ENCODE measurements at places on chromosomes 3 and 15.

GRCh38 chr3:158658889-158659288, 13.6 kb downstream of the LXN start:
- no peak for DNase-seq

- no peak for DNase-seq
These were observed 102.0 kb downstream of the LMLN start for GRCh38 chr3:198062068-198062465.

GRCh38 chr3:63429905-63430304, 151.8 kb downstream of the SYNPR start:
- DNase-seq: no peak

DNA sequence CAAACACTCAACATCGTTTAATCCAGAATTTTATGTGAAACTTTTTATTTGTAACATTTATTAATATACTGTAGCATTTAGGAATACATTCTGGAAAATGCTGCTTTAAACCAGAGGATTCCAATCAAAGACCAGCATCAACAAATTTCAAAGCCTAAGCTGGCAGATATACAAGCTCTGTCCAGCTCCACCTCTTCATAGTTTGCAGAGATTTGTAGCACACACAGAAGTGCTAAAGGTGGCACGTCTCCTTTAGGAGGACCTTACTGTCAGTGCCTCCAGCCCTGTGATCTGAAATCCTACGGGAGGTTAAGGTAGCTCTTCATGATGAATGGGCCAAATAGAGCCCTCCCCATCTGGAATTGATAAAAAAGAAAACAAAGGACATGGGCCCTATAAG, 329.7 kb upstream of the NECTIN3 start:
- DNase-seq: no peak

- DNase-seq: no peak
These were observed 40.8 kb downstream of the MRAS start for GRCh38 chr3:138389144-138389601.

DNA sequence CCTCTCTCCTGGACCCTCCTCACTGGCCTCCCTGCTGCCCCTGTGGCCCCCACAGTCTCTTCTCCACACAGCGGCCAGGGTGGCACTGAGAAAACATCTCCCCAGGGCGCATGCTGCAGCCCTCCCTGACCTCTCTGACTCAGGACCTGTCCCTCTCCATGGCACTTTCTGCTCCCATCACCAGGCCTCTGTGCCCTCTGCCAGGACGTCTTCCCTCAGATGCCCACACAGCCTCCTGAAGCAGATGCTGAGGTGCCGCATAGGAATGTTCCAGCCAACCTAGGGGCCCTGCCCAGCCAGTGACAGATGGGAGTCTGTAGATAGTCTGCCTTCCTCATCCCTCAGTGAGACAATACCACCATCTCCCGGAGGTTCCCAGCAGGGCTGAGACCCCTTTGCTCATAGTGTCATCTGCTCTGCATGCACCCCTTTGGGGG, 8.7 kb downstream of the MYL3 start:
- no peak for DNase-seq

GRCh38 chr3:445960-446359, 249.4 kb downstream of the CHL1 start:
- DNase-seq: no peak

DNA sequence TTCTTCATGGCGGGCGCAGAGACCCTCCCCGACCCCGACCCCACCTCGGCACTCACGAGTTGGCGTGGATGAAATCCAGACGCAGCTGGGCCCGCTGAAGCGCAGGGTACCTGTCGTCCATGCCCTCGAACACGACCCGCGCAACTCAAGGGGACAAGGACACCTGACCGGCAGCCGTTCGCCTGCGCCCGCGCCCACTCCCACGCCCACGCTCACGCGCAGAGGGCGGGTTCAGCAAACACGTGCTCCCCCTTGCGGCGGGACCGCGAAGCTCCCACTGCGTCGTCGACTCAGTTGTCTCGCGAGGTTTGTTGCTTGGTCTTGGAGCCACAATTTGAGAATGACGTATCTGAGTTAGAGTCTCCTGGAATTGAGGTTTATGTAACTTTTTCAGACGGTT, at the start of gene MORC1:
TSS of gene MORC1 (minus strand) at position 196 of the 400 bp plus-strand sequence. CDS start at position 121, 75 bp downstream.
- DNase-seq: no peak

GRCh38 chr15:29233566-29233965, 36.1 kb downstream of the NSMCE3 start:
- DNase-seq: no peak

DNA sequence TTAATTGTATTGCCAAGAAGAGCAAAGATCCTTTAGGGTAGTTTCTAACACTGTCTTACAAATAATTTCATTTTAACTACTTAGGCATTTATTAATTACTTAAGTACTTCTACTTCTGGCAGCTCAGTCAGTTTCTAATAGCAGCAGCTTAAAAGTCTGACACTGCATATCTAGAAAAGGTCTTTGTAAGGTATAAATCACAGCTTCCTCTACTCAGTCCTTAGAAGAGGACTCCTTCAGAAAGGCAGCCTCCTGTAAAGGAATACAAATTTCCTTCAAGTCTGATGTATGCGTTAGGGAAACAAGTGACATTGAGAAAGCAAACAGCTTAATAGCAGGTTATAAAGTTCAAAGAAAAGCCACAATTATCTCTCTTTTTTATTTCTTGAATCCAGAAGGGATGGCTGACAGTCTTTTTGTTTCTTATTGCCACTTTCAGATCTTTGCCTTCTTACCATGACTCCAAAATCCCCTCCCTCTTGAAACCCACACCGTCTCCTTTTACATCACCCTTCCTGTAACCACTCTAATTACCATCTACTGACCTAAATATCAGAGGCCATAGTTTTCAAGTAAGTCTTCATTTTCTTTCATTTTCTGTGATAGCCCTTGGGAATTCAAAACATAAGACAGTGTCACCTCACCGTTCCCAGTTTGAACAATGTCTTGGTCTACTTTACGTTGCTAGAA, 109.5 kb downstream of the CGGBP1 start:
- DNase-seq: no peak

- DNase-seq: no peak
These were observed 39.4 kb upstream of the IDH2 start for GRCh38 chr15:90141646-90142045.

GRCh38 chr15:66496951-66497501, 536 bp downstream of the SNAPC5 start:
- no peak for DNase-seq

DNA sequence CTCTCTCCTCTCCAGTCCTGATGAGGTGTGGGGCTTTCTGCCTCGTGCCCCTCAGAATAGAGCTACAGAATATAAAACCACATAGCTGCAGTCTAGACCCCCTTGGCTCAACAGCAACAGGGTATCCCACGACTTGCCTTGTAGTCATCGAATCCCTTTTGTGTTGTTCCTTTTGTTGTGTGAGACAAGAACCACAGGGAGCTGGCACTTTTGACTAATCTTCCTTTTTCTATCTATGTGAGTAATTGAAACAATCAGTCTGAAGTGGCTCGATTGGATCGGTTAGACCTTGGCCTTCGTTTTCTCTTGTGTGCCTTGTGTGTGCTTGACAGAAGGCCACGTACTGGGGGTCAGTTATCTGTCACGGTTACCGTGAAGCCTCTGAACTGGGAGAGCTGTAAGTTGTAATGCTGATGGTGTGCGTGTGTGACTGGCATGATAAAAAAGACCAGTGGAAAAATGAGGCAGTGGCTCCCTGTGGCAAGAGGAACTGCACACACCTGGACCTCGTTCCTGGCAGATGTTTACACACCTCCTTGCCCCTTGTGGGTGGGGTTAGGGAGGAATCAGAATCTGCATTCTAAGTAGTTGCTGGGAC, 23.2 kb upstream of the IQCF6 start:
- peak; percentile 75 for DNase-seq

DNA sequence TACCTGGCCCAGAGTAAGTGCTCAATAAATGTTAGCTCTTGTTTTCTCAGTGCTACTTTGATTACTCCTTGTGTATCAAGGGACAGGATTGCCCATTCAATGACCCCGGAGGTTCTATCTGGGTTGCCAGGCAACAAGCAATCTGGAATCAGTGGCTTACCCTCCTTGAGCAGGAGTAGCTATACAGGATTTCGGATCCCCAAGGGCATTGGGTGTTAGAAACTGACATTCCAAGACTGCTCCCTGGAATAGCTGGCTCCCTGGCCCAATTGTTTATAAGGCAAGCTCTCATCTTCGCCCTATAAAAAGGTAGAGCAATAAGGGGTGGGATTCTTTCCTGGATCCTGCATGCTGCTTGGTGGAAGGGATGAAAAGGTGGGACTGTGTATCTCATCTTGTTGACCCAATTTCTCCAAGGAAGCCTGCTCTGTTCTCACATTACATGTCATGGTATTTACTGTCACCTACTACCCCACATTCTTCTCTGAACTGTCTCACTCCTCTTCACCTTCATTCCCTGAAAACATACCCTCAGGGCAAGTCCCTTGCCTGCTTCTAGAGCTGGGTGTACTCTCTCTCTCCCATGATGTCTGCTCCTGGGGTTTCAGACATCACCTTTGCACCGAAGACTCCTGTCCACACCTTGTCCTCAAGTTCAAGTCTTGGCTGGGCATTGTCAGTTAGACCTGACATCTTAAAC, 26.4 kb upstream of the SCN10A start:
- peak; percentile 18 for DNase-seq

Measured in neural progenitor cell (in vitro differentiated cells).